ENCODE measurements at places on chromosomes 11 and 22.

DNA sequence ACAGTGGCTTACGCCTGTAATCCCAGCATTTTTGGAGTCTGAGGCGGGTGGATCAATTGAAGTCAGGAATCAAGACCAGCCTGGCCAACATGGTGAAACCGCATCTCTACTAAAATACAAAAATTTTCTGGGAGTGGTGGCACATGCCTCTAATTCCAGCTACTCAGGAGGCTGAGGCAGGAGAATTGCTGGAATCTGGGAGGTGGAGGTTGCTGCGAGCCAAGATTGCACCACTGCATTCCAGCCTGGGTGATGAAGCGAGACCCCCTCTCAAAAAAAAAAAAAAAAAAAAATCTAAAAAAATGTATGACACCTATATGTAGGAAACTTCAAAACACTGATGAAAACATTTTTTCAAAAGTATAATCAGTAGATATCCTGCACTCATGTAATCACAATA is 242.7 kb upstream of the CHORDC1 start:
- no peak for DNase-seq

- no peak for DNase-seq
Observed at GRCh38 chr11:26842478-26843282, 120.8 kb upstream of the SLC5A12 start.

DNA sequence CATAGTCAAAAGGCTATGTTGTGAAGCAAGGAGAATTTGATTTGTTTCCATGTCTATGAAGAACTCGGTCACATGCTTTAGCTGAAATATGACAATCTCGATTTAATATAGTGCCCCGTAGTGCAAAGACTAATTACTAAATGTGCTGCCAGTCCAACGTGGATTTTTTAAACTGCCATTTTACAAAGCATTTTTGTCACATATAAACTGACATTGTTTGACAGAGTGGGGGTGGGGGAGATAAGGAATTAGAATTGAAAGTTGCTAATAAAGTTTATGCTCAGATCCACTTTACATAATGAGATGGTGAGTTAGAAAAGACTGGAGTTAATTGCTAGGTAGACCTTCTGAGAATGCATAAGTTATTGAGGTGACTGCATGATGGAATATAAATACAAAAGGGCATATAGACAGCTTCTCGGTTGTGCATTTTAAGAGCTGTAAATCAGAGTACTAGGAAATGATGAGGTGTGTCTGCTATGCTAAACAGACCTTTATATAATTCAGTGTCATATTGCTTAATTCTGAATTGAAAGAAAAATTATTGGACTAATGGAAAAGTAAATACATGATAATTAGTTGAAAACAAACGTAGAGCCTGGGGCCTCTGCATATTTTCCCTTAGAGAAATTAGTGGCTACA is 158.9 kb upstream of the MTNR1B start:
- no peak for DNase-seq

DNA sequence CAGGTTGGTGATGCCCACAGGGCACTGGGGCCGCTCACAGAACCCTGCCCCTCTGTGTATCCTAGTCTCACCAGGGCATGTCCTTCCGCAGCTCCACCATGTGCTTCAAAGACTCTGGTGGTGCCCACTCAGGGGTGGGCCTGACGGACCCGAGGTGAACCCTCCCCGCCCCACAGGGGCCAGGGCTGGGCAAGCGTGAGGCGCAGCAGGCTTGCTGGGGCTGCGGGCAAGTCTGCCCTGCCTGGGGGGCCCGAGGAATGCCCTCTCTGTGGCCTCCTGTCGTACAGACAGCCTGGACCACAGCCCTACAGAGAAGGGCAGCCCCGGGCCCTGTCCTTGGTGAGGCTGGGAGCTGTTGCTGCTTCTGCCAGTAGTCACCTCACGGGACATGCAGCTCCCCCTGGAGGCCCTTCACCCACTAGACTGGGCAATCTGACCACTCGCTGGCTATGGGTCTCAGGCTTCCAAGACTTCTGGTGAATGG is 40.2 kb downstream of the TBX1 start:
- DNase-seq = no peak

GRCh38 chr11:117828611-117829368 is 4.2 kb upstream of the FXYD2 start:
- DNase-seq = peak; percentile 73

- DNase-seq = no peak
Observed at GRCh38 chr11:128809128-128809527, 58.0 kb downstream of the KCNJ1 start.

- no peak for DNase-seq
Observed at GRCh38 chr22:49574205-49574880, 253.3 kb downstream of the BRD1 start.

DNA sequence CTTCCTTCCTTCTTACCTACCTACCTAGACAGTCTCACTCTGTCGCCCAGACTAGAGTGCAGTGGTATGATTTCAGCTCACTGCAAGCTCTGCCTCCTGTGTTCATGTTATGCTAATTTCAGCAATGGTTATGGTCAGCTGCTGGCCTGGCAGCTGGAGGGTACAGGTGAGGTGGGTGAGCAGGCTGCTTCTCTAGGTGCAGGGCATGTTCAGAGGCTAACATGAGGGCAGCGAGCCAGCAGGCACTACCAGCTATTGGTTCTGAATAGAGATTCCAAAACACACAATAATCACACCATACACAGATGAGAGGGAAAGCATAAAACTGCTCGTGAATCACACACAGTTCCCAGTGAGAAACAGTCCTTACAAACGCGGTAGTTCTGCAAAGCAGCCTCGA is 48.7 kb upstream of the RFPL3 start:
- no peak for DNase-seq

GRCh38 chr11:76044750-76045320 is 161.5 kb downstream of the WNT11 start:
- no peak for DNase-seq

- DNase-seq = peak; percentile 6
Observed at GRCh38 chr11:17544181-17544622, at the start of gene USH1C. TSS of gene USH1C (minus strand) at chr11:17544416. CDS start at chr11:17544307, 109 bp downstream.

GRCh38 chr11:95931916-95932315 is 8.0 kb upstream of the MTMR2 start:
- DNase-seq = no peak

DNA sequence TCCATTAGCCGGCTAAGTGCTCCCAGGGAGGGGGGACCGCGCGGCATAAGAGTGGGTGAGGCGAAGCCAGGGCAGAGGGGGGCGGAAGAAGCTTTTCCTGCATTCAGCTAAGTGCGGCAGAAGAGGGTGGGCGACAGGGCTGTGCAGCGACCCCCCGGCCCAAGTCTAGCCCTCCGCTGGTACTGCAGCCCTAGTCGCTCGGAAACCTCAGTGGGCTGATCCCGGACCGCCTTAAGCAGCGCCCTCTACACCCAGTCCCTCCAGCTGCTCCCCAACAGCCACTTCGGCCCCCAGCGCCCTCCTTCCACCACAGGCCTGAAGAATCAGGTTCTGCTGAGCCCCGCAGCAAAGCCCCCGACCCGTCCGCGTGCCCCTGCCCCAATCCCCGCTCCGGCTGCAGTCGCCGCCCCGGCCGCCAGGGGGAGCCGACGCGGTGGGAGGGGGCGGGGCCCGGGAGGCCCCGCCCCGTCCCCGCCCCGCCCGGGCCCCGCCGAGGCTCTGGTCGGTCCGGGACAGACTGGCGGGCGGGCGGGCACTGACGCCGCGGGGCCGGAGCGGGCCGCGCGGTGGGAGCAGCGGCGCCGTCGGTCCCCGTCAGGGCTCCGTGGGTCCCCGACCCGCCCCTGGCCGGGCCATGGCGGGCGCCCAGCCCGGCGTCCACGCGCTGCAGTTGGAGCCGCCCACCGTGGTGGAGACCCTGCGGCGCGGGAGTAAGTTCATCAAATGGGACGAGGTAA is at the start of gene PLCB3:
TSS of gene PLCB3 (plus strand) at position 515 of the 737 bp plus-strand sequence. CDS start at position 635, 120 bp downstream.
- DNase-seq = no peak

- no peak for DNase-seq
Observed at GRCh38 chr11:282630-283360, 4.6 kb downstream of the NLRP6 start.

DNA sequence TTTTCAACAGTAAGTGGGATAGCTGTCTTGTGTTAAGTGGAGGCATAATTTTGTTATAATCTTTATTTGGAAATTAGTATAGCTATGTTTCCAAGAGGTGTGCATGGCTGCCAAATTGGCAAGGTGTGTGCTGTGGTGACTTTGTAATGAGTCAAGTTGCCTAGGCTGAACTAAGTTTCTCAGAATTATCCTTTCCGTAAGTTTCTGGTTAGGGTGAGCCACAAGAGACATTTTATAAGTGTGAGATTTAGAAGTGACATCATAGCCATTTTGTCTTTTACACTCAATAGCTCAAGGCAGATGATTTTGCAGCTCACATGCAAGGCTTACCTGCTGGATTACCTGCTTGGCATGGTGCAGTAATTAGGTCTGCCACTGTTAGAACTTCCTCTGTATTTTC is 90.3 kb downstream of the C11orf87 start:
- DNase-seq = no peak

DNA sequence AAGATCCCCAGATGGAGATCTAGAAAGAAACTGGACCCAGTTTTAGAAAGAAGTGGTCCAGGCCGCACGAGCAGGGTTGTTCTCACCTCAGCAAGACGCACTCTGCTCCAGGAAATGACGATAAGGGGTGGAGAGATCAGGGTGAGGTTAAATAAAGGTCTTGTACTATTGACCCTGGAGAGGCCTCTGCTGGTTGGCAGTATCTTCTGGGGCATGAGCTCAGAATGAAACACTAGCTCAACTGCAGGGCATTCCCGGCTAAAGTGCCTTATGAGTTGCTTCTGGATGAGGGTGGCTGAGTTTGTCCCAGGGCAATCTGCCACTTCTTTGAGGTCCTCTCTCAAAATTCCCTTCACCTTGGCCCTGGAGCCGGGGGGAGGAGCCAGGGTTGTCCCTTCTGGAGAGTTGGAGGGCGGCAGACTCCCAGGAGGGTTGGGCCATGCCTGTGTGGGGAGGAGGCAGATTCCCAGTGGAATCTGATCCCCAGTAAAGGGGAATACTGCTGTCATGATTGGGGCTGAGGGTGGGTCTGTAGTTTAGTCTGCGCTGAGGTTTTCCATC is 10.9 kb downstream of the USP2 start:
- no peak for DNase-seq

- DNase-seq = no peak
Observed at GRCh38 chr11:103441021-103441420, 331.8 kb downstream of the DYNC2H1 start.

DNA sequence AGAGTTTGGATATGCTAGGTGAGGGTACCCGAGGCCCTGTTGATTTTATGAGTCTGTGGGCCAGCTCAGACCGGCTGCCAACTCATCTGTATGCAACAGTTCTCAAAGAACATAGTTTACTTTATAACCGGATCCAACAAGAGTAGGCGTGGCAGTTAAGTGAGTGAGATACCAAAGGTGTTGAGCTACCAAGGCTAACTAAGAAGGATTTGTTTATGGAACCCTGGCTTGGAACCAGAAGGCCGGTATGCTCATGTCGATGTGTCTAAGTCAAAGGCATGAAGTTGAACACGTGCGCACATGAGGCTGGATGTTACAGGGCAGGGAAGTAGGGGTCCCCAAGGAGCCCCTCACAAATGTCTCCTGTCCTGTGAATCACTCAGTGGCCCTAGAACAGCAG is at the start of gene KCNJ1:
TSS of gene KCNJ1 (minus strand) at position 20 of the 400 bp plus-strand sequence. CDS start 27,053 bp downstream, outside the sequence.
- no peak for DNase-seq

DNA sequence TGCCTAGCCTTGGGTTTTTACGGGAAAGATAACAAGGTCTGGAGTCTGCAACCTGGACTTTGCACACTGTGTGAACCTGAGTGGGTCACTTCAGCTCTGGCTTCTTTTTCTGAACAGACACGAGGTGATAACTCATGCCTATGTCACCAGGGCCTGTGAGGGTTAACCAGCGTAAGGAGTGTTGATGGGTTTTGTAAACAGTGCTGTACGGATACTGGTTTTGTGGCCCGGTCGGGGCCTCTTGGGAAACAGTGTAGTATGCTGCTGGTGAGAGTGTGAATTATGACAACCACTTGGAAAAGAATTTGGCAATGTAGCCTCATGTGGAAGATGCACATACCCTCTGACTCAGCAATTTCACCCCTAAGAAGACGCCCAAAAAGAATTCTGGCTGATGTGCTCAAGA is 266.8 kb downstream of the MN1 start:
- DNase-seq = no peak

GRCh38 chr22:28009272-28009827 is 90.3 kb upstream of the PITPNB start:
- peak; percentile 64 for DNase-seq

DNA sequence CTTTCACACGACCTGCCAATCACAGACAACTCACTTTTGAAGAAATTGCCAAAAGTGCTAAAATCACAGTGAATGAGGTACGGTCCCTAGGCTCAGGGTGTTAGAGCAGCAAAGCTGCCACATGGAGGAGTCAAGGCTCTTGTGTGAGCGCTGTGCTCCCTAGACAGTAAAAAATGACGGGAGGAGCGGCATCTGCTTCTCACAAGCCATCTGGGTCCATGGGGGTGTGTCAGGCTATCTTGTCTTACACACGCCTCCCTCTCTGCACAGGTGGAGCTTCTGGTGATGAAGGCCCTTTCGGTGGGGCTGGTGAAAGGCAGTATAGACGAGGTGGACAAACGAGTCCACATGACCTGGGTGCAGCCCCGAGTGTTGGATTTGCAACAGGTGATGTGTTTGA is 14.8 kb downstream of the PSMD13 start:
- no peak for DNase-seq

GRCh38 chr11:11463405-11463804 is 110.4 kb upstream of the CSNK2A3 start:
- DNase-seq = no peak

- peak; percentile 41 for DNase-seq
Observed at GRCh38 chr22:33049119-33049729, 9.0 kb downstream of the SYN3 start.

DNA sequence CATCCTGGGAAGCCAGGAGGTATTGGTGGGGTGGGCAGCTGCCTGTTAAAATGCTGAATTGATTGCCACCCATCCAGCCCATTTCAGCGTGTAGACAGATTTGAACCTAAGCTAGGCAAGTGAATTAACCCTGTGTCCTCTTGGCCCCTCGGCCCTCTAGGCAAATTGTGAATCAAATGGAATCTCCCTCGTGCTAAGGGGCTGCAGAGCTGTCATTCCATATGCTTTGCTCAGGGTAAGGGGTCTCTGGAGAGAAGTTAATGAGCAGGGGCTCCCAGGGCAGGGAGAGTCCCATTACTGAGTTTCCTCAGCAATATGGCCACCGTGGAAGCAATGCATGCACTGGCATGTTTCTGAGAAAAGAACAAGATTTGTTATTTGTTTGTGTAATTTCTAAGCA is 117.7 kb upstream of the RCN1 start:
- DNase-seq = no peak

DNA sequence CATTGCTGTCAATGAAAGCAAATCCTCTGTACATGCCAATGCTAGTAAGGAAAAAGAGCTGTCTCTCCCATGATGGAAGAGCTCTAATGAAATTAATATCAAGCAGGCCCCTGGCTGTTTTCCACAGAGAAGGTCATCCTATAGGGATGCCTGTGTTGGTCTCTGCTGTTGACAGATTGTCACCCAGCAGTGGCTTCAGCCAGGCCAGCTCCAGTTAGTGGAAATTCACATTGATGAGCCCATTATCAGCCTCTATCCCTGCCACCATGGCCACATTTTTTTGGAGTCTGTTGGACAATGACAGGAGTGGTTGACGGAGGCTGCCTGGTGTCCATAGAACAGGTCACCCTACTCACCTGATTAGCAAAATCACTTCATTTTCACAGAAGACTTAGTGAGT is 104.3 kb downstream of the GGTLC2 start:
- DNase-seq = no peak

All from stimulated activated CD4-positive, alpha-beta T cell treated with anti-CD3 and anti-CD28 coated beads, TNF-alpha, amount 100 ng/mL, for 48 hours (primary cell).